ENCODE measurements at places on chromosomes 3 and 15. TPM values are rescaled to one million over a fixed set of nuclear protein-coding genes. Genes with fewer than 3 reads are reported as not detected.

Gene GHSR
- total RNA-seq = not detected

Gene RBPMS2
- total RNA-seq = 0.19 TPM

Gene ACKR4
- total RNA-seq = 0.94 TPM

Gene PLD1
- 6.4 TPM for total RNA-seq

Gene NAA80
- 6.4 TPM for total RNA-seq

Gene ALDH1A2
- 17.8 TPM for total RNA-seq

Gene SH3GL3
- total RNA-seq = 3.3 TPM

Gene SEMA5B
- 0.99 TPM for total RNA-seq

Gene C3orf62
- total RNA-seq = 2.3 TPM

Gene ERICH6
- 0.14 TPM for total RNA-seq

Gene LPP
- 9.2 TPM for total RNA-seq

Gene STXBP5L
- total RNA-seq = 0.33 TPM

Gene UCN2
- 0.09 TPM for total RNA-seq

Gene LRRC28
- 23.5 TPM for total RNA-seq

Gene RETNLB
- total RNA-seq = not detected

Gene SLC30A4
- 1.2 TPM for total RNA-seq

Gene ZDHHC19
- 0.19 TPM for total RNA-seq

Gene ACKR2
- total RNA-seq = 0.14 TPM

Gene COLQ
- 4.2 TPM for total RNA-seq

Gene GOLGA8S
- 0.05 TPM for total RNA-seq

Gene SERINC4
- 0.05 TPM for total RNA-seq

Gene EPHA3
- 1.9 TPM for total RNA-seq

Gene GOLGA6L6
- not detected for total RNA-seq

Gene IGF2BP2
- total RNA-seq = 12.1 TPM

Gene TUSC7
- total RNA-seq = not detected

Gene NOX5
- 0.19 TPM for total RNA-seq

Gene ROPN1B
- not detected for total RNA-seq

Gene ST3GAL6
- 16.8 TPM for total RNA-seq

Gene LPCAT4
- total RNA-seq = 7.1 TPM

Gene ADAMTS9
- 3.7 TPM for total RNA-seq

Gene STRIT1
- not detected for total RNA-seq

Gene ITPKA
- 0.24 TPM for total RNA-seq

Gene IGSF11
- 0.42 TPM for total RNA-seq

Gene ESYT3
- 0.09 TPM for total RNA-seq

Gene PIGZ
- 2.0 TPM for total RNA-seq
